ENCODE measurements at places on chromosomes 7 and 10.

GRCh38 chr10:70557086-70557845, 45.3 kb downstream of the PRF1 start:
- no peak for DNase-seq

GRCh38 chr10:124994573-124995473, 52.9 kb downstream of the ZRANB1 start:
- no peak for DNase-seq

DNA sequence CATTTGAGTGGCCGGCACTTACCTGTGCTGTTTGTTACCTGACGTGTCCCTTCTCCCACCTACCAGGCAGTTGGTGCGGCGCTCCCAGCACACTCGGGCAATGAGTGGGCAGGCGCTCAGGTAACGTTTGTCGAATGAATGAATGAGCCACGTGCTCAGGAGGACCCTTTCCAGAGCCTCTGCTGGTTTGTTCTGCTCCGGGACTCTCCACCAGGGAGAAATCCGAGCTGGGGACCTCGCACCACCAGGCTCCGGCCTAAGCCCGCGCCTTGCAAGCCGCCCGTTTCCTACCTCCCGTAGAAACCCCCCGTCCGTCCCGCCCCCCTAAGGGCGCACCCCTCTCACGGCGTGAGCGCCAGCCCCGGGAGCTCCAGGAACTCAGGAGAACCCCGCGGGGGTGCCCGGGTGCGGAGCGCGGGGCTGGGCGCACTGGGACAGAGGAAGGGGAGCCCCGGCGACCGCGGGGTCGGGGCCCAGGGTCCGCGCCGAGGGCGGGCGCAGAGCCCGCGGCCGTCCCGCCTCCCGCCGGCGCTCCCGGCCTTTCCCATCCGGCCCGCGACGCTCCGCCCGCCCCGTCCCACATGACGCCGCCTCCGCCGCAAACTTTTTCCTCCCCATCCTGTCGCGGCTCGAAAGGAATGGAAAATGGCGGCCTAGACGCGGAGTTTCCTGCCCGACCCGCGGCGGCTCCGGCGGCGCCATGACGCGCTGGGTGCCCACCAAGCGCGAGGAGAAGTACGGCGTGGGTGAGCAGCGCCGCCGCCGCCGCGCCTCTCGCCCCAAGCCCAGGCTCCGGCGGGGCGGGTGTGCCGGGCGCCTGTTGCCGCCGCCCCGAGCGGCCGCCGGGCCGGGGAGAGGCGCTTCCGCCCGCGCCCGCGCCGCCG, at the start of gene DOCK1:
Gene DOCK1 (plus strand): TSS at position 611 of the 884 bp plus-strand sequence. CDS start 90 bp downstream, at position 701.
- DNase-seq: no peak

- DNase-seq: no peak
Observed at GRCh38 chr7:11604505-11604904, 227.5 kb downstream of the THSD7A start.

- no peak for DNase-seq
Observed at GRCh38 chr7:47347346-47347745, 234.6 kb downstream of the TNS3 start.

GRCh38 chr7:84083846-84084245, 110.7 kb downstream of the SEMA3A start:
- DNase-seq: no peak

DNA sequence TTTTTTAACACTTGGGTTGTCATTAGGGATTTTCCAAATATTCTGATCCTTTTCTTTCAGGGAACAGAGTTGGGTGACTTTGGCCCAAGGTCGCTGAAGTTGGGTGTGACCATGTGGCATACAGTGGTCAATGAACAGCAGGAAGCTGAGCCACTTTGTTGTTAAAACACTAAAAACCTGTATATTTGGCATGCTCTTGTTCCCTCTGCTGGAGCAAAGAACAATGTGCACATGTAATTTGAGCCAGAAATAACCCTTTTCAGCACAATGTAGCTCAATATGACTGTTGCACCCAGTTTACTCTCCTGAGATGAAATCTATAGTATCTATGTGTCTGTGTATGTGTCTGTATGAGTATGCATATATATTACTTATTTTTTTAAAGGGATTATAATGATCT, 74.9 kb downstream of the ADCYAP1R1 start:
- peak; percentile 70 for DNase-seq

GRCh38 chr10:67608001-67608400, 88.0 kb downstream of the CTNNA3 start:
- DNase-seq: no peak

GRCh38 chr7:43876241-43876640, 6.9 kb upstream of the MRPS24 start:
- DNase-seq: no peak

GRCh38 chr7:153072806-153073205, 313.3 kb downstream of the ACTR3B start:
- DNase-seq: no peak

GRCh38 chr7:39621784-39622411, 1.5 kb upstream of the RALA start:
- DNase-seq: no peak

DNA sequence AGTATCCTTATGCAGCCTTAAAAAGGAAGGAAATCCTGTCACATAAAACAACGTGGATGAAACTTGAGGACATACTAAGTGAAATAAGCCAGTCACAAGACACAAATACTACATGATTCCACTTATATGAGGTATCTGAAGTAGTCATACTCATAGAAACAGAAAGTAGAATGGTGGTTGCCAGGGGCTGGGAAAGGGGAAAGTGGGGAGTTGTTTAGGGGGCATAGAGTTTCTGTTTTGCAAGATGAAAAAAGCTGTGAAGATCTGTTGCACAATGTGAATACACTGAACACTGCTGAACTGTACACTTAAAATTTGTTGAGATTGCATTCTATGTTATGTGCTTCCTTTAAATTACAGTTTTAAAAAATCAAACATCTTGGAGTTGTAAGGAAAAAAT, 2.9 kb downstream of the NUP205 start:
- no peak for DNase-seq

GRCh38 chr7:95730493-95731280, 41.7 kb upstream of the DYNC1I1 start:
- no peak for DNase-seq

DNA sequence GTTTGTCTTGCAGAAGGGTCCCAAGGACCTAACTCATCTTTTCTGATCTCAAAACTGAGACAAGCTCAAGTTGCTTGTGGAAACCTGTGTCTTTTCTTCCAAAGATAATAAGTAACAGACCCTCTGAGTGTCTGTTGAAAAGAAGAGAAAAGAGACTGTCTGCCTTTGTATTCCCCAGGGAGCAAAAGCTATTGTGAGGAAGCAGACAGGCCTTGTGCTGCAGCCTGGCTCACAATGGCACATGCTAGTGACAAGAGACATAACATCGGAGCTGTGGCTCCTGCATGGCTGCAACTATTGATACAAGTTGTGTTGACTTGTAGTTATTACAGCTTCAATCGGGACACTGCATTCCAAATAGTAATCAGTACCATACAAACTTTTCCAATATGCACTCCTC, 202.9 kb downstream of the DKK1 start:
- no peak for DNase-seq

DNA sequence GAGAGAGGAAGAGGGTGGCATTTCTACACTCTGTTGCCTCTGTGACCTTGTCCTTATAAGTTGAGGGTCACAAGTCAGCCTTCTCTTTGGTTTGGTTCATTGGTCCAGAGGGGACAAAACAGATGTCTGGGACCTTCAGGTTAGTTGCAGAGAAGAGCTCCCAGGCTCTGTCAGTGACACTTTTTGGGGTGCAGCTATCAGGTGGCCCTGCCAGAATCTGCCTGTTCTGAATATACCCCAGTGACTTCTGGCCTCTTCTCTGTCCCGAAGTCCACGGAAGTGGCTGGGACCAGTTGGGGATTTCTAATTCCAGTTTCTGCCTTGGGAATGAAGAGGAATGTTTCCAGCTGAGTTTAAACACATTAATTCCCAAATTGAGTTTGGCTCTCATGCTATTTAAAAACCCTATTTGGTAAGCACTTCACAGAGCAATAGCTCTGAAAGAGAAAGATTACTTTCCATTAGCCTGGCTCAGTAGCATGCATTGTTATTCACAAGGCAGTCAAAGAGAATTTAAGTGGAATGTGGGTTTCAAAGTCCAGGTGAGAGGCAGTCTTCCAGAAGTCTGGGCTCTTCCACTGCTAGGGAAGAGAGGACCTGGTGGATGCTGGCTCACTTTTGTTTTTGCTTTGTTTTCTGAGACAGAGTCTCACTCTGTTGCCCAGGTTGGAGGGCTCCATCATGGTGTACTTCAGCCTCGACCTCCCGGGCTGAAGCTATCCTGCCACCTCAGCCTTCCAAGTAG, 237.8 kb upstream of the GALNT17 start:
- DNase-seq: no peak

GRCh38 chr7:114418117-114418516, 3.5 kb downstream of the FOXP2 start:
- DNase-seq: no peak

- DNase-seq: no peak
Observed at GRCh38 chr10:15485027-15485426, 113.9 kb upstream of the FAM171A1 start.

- no peak for DNase-seq
Observed at GRCh38 chr10:121281576-121281975, 316.7 kb downstream of the FGFR2 start.

DNA sequence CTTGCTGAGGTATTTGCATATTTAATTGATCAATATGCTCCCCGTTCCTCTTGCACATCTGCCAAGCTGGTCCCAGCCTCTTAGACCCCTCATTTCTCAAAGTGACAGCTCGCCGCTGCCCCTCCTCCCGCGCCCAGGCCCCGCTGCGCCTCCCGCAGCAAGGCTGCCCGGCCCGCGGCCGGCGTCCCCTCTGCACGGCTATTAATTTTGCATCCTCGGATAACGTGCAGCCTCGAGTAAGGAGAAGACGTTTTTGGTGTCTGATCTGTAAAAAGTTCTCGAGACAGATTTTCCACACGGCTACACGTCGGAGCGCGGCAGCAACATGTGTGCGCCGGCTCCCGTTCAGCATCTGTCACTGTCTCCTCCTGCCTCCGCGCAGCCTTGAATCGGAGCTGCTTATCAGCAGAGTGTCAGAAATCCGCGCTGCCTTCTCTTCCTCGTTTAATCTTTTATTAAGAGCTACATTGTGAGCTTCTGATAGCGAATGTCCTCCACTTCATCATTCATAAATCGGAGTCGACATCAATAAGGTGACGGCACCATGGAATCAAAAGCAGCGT, 65.3 kb downstream of the EBF3 start:
- DNase-seq: no peak
